Sciatic nerve (tissue), 2 donors: ENCODE measurements at places on chromosomes 1 and 21. TPM values are rescaled to one million over a fixed set of nuclear protein-coding genes. Genes with fewer than 3 reads are reported as not detected.

- DNase-seq = peak; percentile 84
Measured at GRCh38 chr1:64268653-64269557, 65.5 kb downstream of the UBE2U start.

GRCh38 chr1:230151924-230152468 lies 85.0 kb downstream of the GALNT2 start:
- no peak for DNase-seq

GRCh38 chr1:219657186-219657585 lies 44.3 kb upstream of the ZC3H11B start:
- DNase-seq = no peak

DNA sequence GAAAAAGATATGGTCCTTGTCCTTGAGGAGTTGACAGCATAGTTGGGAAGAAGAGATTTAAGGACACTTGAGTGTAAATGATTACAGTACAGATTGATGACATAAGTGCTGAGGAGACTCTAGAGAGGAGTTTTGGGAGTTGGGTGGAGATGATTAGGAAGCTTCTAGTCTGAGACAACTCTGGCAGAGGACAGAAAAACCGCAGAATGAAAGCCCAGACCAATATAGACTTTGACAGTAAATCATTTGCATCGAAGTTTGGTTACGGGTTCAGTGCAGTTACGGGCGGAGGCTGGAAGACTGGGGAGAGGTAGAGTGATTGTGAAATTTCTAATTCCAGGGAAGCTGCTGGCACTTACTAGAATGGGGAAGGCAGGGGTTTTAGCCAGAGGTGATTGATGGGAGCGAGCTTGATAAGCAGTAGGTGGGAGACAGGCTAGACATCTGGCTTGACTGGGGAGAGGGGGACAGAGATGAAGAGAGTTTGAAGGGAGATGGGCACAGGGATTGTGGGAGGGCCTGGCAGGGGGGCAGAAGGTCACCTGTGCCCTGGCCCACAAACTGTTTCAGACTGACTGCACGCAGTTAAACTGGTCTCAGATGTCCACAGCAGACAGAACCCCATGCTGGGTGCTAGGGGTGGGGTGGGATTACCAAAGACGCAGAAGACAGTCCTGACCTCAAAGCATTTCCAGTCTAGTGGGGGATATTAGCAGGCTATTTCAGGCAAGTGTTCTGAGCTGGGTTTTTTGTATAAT lies 20.1 kb downstream of the SH2D2A start:
- no peak for DNase-seq

DNA sequence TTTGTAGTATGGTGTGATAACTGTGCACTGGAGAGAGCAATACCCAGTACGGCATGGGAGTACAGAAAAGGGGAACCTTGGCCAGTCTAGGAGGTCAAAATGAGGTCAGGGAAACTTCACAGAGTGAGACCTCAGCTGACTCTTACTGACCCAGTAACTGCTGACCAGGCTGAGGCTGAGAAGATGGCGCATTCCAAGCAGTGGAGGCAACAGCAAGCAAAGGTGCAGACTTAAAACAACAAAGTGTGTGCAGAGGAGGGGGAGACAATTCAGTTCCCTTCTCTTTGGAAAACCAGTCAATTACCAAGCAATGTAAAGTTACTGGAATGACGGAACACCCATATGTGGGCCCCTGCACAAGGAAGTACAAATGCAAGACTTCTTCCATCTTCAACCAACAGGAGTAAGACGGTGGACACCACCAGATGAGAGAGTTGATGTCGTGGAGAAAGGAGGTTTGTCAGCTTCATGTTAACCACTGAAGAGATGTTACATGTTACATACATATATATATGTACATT lies 54.6 kb upstream of the PRDX6 start:
- no peak for DNase-seq

DNA sequence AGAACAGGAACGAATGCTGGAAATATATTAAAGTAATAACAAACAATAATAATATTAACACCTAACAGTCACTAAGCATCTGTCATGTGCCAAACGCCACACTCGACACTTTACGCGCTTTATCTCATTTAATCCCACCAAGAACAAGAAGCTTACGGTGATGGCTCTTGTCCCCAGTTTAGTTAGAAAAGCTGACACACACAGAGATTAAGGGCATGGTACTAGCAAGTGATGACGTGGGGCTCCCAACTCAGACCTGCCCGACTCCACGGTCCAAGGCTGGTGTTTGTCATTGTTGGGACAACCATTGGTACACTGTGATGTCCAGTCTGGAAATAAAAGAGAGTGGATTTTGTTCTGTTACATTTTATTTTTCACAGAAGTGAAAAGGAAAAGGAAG lies 41.1 kb upstream of the KIF26B start:
- DNase-seq = no peak

GRCh38 chr1:7085521-7085920 lies 300.3 kb downstream of the CAMTA1 start:
- DNase-seq = no peak

- DNase-seq = no peak
Measured at GRCh38 chr21:35232545-35233176, 183.6 kb upstream of the RUNX1 start.

DNA sequence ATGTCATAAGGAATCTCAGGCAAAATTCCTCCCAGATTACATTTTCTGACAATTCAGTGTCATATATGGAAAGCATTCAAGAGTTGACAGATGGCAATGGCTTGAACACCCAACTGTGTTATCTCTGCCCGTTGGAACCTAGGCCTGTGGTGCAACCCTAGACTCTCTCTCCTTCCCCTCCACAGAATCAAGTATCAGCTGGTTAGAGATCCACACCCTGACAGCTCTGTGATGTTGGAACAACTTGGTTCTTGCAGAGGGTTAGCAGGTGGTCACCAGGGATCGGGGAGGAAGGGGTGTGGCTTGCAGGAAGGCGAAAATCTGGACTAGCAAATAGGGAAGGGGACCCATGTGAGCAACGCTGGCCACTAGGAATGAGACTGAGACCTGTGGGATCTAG lies 26.3 kb downstream of the PCSK9 start:
- DNase-seq = no peak

GRCh38 chr1:99358770-99359169 lies 94.5 kb downstream of the PLPPR4 start:
- no peak for DNase-seq

DNA sequence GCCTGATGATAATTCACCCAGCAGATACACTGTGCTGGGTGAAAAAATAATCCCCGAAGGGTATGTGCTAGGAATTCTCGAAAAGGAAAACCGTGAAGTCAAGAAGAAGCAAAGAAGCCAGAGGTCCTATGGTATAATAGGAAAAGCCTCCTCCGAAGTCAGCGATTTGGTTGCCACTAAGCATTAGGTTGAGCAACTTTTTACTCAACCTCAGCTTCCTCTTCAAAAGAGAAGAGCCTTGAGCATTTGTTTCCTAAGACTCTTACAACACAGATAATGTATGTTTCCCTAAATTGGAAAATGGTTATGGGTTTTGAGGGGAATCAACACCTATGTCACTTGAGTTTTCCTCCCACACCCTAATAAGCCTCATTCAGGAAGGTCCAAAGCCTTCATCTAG lies 21.3 kb upstream of the MNDA start:
- no peak for DNase-seq

- DNase-seq = no peak
Measured at GRCh38 chr1:60596791-60597750, 485.3 kb upstream of the NFIA start.

DNA sequence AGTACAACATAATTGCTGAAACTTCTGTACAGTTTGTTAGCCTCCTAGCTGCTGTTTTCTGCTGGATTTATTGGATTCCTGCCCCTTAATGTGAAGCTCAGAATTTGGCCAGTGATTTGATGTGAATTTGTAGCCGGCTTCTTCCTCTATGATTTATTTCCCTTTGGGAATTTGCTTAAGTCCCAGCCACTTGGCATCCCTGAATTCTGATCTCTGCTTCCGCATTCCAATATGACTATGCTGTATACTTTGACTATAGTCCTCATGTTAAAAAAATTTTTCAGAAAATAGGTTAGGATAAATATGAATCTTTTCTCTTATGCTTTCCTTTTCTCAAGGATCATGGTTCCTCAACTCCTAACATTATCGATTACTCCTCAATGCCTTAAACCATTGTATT lies 12.4 kb upstream of the LRIF1 start:
- no peak for DNase-seq

GRCh38 chr1:1841575-1841995 lies 49.3 kb downstream of the GNB1 start:
- no peak for DNase-seq

- DNase-seq = no peak
Measured at GRCh38 chr1:24769656-24770651, 24.7 kb downstream of the CLIC4 start.

DNA sequence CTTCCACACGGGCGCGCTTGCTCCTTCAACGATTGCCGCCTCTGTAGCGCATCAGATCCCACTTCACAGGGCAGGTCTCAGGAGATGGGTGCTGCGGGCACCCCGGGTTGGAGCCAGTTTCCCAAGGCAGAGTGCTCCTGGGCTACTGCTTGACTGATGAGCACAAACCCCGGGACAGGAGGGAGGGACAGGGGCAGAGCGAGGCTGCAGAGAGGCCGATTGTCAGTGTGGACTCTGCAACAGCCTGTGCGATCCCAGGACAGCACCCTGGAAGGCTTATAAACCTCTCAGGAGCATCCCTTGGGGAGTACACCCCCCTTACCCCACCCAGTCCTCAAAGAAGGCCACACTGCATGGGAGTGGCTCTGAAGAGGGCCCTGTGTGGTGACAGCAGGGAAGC lies 28.0 kb upstream of the BACE2 start:
- no peak for DNase-seq

DNA sequence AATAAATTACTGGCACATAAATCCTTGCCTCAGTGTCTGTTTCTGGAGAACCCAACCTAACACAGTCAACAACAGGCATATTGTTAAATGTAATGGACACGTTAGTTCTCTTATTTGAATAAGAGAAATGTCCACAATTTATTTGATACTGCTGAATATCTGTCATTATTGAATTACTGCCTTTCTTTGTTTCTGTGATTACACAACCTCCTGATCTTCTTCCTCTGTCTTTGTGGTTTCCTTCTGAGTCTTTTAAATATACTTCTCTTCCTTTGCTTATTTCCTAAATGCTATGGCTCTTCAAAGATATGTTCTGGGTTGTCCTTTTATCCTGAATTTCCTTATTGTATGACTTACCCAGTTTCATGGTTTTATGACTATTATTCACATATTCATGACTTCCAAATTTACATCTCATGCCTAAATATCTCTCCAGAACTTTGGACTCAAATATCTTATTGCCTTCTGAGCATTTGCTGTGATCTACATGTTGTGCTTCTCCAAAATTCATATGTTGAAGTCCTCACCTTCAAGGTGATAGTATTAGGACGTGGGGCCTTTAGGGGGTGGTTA lies 39.9 kb downstream of the MSH4 start:
- no peak for DNase-seq

The SLAMF9 gene
- total RNA-seq = 0.80 TPM

The CCDC17 gene
- total RNA-seq = 5.2 TPM

The OR10J1 gene
- not detected for total RNA-seq

The KRTAP19-3 gene
- not detected for total RNA-seq

The TMEM69 gene
- 14.0 TPM for total RNA-seq

The HTR6 gene
- total RNA-seq = not detected
